ENCODE measurements at places on chromosomes 5 and 9.

DNA sequence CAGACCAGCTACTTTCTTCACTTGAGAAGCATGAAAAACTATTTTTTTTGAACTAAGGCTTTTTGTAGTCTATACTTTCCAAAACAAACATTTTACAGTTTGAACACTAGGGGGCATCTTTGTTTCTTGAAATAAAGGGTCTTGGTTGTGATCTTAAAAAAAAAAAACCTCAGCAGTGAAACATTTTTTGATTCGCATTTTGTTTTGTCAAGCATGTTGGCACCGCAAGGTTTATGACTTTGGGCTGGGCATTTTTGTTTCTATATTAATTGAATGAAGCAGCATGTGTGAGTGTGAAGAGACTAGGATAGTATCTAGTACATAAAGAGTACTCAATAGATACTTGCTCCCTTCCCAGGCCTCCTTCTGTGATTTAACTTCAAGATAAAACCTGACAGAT, 31.6 kb upstream of the ACOT12 start:
- DNase-seq: no peak

DNA sequence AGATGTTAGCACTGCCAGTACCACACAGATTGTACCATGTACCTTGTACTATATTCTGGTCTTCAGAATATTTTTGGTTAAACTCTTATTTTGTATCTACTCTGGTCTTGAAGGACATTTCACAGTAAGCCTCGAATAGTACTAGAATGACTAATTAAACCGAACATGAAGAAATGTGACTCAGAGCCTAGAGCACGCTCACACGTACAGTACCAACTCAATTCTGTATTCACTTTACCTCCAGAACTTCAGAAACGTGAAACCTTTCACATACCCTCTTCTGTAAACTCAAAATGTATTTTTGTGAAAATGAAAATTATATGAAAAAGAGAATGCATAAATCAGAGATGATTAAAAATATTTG, 112.8 kb downstream of the MVB12B start:
- no peak for DNase-seq

GRCh38 chr5:143156086-143156485, 247.4 kb downstream of the NR3C1 start:
- DNase-seq: no peak

GRCh38 chr5:35052838-35053237, 5.1 kb upstream of the AGXT2 start:
- DNase-seq: no peak

GRCh38 chr5:79773612-79774011, 84.0 kb downstream of the CMYA5 start:
- no peak for DNase-seq

DNA sequence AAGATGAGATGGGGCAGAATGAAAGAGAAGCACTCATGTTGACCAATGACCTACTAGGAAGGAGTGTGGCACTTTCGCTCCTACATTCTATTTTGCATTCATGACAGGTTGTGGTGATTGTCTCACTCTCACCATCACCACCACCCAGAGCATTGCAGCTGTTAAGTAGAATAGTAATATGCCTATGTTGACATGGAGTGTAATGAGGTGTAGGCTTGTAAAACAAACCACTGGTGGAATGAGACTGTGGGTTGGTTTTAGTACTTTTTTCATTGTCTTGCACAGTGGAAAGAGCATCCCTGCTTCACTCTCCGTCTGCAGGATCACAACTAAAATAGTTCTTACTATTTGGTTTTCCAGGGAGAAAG, 516.7 kb downstream of the NTRK2 start:
- DNase-seq: no peak

Measured in Panc1 (cell line).